ENCODE measurements at places on chromosomes 5 and 9. TPM values are rescaled to one million over a fixed set of nuclear protein-coding genes. Genes with fewer than 3 reads are reported as not detected.

The LRRC19 gene
- not detected for total RNA-seq

The LTC4S gene
- total RNA-seq, result 1.3 TPM

The ORM2 gene
- total RNA-seq, result not detected

The CNTNAP3 gene
- 3.5 TPM for total RNA-seq

The ARHGEF39 gene
- 0.32 TPM for total RNA-seq

Data from bronchial smooth muscle cell (primary cell).